COLO829 (cell line): ENCODE measurements at places on chromosomes 3 and 15.

DNA sequence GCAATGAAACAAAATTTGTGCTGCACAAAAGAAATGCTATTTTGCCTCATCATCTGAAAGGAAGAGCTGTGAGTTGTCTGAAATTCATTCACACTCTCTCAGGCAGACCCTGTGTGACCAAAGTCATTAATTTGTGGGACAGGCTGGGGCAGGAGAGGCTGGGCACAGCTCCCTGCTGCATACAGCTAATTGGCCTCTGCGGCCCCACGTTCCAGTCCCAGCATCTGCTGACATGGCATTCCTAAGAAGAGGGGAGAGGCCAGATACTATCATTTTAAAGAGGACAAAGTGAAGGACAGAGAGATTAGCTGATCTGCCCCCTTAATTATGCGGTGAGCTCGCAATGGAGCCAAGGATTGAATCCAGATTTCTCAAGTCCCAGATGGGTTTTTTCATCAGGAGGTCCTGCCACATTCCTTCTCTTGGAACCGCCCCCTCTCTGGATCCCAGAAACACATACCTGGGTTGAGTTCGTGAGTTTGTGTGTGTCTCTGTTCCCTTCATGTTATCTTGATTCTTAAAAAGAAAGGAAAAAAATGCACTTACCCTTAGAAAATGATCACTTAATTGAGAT is 25.1 kb downstream of the POLR2M start:
- DNase-seq = no peak

GRCh38 chr3:111797171-111797615 is 61.9 kb upstream of the PHLDB2 start:
- DNase-seq = no peak

- DNase-seq = peak; percentile 57
These were observed 49.3 kb upstream of the LEKR1 start for GRCh38 chr3:156776871-156777270.

DNA sequence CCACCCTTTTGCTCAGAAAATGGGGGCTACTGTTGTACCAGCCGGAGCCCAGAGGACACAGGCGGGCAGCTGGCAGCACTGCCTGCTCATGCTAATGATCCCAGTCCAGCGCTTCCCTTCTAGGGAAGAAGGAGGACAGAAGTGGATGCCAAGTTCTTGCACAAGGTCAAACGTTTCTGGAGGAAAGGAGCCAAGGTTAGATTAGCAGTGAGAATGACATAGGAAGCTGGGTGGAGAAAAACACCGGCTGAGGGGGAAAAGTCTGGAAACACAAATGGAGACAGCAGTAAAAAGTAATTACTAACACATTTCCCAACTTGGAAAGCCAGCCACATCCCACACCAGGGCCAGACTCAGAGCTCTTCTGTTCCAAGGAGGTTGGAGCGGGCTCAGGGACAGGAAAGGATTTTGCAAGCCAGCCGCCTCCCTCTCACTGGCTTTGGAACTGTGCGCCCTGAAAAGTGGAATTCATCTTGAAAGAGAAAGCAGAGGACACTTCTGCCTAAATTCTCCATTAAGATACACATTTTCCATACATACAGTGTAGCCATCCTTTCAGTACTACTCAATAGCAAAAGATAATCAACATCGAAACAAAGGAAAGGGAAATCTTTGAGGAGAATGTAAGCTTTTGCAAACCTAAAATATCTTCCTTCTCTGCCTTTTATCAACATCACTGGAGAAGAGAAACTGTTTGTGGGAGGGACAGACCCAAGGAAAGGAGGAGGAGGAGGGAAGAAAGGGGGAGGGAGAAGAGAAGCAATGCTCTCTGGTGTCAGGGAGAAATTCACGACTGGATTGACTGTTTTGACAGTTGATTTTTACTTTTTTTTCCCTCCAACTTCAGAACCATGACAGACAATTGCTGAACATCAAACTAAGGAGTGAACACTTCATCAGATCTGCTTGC is 133.6 kb downstream of the CD47 start:
- no peak for DNase-seq

GRCh38 chr3:168843481-168843880 is 747.8 kb upstream of the GOLIM4 start:
- DNase-seq = no peak

GRCh38 chr15:62118520-62119226 is 46.4 kb downstream of the C2CD4B start:
- DNase-seq = no peak

GRCh38 chr15:44033894-44034293 is 161.2 kb downstream of the FRMD5 start:
- DNase-seq = peak; percentile 65

GRCh38 chr3:5001135-5001534 is 21.9 kb downstream of the BHLHE40 start:
- DNase-seq = no peak

GRCh38 chr3:194637066-194637465 is 3.8 kb upstream of the TMEM44 start:
- no peak for DNase-seq

- DNase-seq = no peak
These were observed 109.6 kb upstream of the FXR1 start for GRCh38 chr3:180802837-180803236.

DNA sequence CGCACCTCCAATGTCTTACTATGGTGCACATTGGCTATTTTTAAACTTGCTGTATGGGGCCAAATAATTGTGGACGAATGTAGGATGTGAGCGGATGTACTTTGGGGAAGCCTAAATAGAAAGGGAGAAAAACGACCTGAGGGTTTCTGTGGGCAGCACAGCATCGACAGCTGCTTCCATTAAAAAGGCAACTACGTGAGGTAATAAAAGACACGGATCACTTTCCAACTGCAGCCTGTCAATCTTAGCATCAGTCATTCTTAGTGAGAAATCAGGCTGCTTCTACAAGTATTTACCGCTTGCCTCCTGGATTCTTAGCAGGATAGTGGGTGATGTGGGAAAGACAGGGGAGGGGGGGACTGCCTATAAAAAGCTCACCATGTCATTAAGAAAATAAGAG is 186.7 kb upstream of the SLC2A2 start:
- DNase-seq = no peak

GRCh38 chr3:48409291-48410201 is 20.3 kb downstream of the PLXNB1 start:
- no peak for DNase-seq

DNA sequence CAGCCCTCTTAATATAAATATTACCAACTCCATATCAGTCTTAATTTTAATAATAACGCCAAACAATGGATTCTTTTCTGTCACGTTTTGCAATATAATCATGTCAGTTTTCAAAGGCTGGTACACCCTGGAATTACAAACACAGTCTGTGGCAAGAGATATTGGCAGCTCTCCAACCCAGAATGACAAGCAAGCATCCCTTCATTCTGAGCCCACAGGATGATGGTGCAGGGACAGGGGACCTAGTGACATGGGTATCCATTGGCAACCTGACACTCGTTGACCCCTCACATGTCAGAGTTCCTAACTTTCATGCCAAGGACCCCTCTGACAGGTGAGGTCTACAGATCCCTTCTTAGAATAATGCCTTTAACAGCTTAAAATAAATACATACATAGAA is 154.5 kb upstream of the TSC22D2 start:
- no peak for DNase-seq

DNA sequence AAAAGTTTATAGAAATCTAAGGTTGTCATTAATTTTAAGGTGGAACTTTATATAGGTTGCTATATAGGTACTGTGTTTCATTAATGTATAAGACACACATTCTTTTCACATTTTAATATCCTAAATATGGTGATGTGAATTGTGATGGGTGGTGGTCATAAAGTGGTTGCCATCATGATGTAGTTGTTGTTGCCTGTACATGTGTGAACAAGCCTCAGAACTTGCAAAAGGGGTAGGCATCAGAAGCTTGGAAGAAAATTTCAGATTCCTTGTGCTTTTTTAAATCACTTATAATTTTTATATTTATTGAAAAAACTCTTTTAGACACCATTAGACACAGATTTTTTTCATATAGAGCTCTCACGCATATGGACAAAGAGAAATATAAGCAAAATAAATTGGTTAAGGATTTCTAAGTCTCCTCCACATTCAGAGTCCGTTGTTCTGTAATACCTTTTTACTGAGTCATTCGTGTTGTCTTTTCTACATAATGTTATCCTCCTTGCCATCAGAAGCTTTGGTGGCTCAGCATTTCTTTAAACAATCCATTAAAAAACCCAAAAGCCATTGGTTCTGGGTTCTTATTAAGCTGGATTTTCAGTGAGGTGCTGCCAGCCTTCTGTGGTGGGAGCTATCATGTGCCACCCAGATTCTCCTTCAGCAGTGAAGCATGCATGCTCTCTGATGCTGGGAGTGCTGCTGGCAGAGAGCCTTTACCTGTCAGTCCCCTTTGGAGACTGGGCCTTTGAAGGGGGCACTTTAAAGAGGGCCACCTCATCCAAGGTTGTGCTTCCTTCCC is 140.4 kb upstream of the GALNT15 start:
- DNase-seq = no peak

GRCh38 chr3:134356411-134357040 is 17.7 kb downstream of the AMOTL2 start:
- no peak for DNase-seq

- DNase-seq = no peak
These were observed 2.9 kb downstream of the PLXND1 start for GRCh38 chr3:129603561-129603942.

DNA sequence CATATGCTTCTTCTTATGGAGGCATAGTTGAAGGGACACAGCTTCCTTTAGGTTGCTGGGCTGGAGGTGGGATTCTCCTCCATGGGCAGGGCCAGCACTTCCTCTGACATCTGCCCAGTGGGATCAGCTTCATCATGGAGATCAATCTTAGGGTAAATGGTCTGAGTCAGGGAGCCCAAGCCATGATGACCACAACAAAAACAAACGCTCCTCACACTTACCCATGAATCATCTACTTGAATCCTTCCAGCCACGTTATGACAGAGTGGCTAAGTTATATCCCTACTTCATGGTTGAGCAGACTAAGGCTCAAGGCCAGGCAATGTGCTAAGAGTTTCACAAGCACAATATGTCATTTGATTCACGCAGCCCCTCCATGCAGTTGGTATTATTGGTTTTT is 87.2 kb upstream of the NMNAT3 start:
- DNase-seq = no peak

DNA sequence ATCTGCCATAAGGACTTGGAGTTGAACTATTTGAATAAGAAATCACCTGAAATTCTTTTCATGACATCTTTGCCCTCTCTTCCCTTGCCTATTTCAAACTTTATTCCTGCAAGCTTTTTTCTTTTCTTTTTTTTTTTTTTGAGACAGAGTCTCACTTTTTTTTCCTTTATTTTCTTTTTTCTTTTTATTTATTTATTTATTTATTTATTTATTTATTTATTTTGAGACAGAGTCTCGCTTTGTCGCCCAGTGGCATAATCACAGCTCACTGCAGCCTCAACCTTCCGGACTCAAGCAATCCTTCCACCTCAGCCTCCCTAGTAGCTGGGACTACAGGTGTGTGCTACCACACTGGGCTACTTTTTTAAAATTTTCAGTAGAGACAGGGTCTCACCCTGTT is 369.3 kb upstream of the ATP11B start:
- no peak for DNase-seq

GRCh38 chr15:101003081-101003480 is 83.9 kb downstream of the LRRK1 start:
- no peak for DNase-seq

GRCh38 chr15:100794008-100794407 is 85.6 kb upstream of the ALDH1A3 start:
- no peak for DNase-seq

- DNase-seq = no peak
These were observed 328.2 kb downstream of the SHQ1 start for GRCh38 chr3:72519946-72520604.

- no peak for DNase-seq
These were observed 13.5 kb upstream of the MYO5C start for GRCh38 chr15:52309154-52309548.

- DNase-seq = no peak
These were observed 94.8 kb downstream of the CPN2 start for GRCh38 chr3:194256040-194256945.

DNA sequence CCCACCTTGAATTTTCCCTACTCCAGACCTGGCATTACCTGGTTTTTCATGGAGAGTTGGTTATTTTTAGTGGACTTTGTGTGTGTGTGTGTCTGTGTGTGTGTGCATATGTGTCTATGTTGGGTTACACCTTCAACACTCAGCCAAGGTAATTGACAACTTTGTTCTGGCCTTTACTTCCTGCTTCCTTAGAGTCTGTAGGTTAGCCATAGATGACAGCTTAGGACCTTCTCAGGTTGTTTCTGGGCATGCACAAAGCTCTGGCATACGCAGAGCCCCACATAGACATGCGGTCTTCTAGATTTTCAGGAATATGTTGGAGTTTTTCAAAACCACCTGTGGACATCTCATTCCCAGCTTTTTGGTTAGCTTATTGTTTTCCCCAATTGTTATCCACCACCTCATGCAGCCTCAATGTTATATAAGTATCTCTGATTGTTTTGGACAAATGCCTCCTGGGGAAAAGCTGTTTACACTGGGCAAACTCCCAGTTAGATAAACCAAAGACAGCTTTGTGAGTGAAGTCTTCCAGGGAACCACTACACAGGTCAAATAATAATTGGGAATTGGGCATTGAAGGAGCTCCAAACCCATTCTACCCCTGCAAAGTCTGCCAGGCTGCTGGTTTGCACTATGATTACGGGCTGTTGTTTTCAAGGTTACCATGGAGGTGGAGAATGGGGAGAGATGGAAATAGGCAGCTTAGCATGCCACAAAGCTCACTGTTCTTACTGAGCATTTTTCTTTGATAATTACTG is 201.2 kb downstream of the ADAMTSL3 start:
- no peak for DNase-seq

- peak; percentile 22 for DNase-seq
These were observed 1.1 kb upstream of the OR4F15 start for GRCh38 chr15:101810876-101811275.

GRCh38 chr15:77607894-77608261 is 24.8 kb downstream of the LINGO1 start:
- DNase-seq = peak; percentile 29

GRCh38 chr15:71716990-71717389 is 93.4 kb upstream of the NR2E3 start:
- no peak for DNase-seq

DNA sequence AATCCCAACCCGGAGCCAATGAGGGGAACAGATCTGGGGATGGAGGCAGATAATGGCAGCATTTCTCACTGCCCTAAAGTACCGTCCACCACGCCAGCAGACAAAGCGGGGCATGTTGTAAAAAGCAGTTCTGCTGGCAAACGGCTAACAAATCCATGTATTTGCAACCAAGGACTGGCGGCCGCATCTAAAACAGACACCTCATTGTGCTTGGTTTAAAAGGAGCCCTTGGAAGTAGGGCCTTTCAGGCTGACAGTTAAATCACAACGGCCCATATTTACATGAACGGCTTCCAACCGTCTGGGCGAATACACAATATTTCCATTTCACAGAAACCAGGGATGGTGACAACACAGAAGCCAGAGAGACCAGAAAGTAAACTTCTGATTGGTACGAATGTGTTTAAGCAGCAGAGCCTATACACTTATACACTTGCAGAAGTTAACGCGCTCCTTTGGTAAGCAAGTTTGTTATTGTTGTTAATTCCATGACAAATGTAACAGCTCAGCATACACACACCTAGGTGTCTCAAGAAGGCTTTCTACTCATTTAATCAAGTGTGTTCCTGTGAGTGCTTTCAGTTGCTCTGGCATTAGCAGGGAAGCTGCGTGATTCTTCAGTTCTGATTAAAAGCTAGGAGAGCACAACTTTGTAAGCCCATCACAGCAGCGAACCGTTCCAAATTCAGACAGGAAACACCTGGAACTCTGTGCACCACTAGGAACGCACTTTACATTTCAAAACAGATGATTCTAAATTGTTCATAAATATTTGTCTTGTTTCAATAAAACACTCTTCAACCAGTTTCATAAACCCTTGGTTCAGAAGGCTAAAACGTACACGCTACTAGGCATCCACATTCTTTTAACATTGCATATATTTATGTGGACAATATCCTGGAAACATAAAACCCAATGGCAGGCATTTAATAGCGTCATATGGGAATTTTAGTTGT is 112.9 kb downstream of the PDZRN3 start:
- DNase-seq = peak; percentile 84
